Activated CD8-positive, alpha-beta memory T cell treated with anti-CD3 and anti-CD28 coated beads for 1 hour (primary cell): ENCODE measurements at places on chromosomes 7 and 10.
A peak's percentile ranks its signal among the peaks of the same experiment; 100 is the strongest.

DNA sequence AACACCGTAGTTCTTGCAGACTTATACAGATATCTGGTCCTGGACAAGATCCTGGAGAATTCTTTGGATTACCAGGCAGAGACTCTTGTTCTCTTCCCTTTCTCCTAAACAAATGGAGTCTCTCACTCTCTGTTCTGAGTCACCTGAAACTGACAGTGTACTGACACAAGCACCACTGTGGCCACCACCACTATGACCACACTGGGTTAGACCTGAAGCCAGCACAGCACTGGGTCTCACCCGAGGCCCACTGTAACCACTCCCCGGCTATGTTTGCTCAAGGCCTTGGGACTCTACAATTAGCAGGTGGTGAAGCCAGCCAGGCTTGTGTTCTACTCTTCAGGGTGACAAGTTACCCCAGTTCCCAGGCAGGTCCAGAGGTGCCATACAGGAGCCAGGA lies 22.8 kb downstream of the SLC39A12 start:
- DNase-seq, result no peak

GRCh38 chr7:64959072-64959747 lies 31.6 kb downstream of the ZNF117 start:
- no peak for DNase-seq

DNA sequence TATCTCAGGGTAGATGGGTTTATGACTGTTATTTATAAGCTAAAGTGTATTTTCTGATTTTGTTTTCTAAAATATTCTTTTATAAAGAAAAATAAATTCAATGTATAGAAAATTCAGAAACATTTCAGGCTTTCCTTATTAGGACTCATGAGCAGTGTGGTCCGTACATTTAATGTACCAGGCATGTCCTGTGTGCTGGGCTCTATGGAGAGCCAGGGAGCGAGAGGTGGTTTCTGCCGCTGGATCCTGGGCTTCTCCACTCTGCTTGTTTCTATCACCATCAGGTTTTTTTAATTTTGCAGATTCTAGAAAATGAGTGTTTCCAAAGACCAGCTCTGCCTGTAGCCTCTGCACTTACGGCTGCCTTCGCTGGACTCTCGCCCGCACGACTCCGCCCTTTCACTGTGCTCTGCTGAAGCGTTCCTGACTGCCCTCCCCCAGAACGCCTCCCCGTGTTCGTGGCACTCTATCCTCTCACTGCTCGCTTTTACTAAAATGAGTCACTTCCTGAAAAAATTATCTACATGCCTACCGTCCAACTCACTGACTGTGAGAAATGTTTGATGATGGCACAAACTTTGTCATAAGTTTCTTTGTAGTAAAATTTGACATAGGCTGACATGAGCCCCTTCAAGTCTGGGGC lies 188.5 kb downstream of the ZMYND11 start:
- no peak for DNase-seq

GRCh38 chr7:78558566-78558965 lies 760.0 kb downstream of the PHTF2 start:
- no peak for DNase-seq

DNA sequence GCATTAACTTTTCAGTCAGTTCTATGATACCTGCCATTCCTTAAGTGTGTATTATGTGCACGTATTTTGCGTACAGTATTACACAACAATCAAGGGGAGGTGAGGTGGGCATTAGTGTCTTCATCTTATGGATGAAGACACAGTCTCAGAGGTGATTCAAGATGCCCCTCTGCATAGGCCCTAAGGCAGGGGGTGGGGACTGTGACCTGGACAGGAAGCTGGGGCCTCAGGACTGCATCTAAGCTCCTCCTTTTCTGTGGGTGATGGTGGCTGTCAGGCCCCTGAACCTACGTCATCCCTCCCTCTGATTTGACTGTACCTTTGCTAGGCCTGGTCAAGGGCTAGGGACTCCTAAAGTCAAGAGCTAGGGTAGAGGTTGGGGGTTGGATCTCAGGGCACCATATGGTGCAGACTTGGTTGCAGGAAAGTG lies 38.9 kb downstream of the HK1 start:
- no peak for DNase-seq

- DNase-seq, result no peak
Measured at GRCh38 chr7:26038201-26038990, 113.6 kb upstream of the NFE2L3 start.

DNA sequence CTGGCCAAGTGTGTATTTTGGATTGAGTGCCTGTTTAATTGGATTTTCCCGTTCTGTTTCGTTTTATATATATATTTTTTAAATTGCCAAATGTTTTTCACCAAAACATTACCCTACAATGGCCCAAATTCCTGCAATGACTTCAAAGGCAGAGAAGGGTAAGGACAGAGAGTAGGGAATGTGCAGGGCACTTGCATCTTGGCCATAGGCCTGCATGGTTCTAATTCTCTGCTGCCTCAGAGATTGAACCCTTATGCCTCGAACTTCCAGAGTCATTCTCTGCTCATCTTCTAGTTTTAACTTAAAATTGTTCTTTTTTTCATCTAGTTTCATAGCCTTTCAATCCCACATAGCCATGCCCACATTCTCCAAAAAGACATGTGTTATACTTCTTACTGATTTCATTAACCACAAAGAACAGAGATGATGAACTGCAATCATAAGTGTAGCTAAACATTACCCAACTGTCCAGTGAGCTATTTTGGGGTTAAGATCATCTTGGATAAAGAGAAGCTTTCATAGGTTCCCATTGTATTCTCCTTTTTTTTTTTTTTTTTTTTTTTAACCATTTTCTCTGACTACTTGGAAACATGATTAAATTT lies 177.6 kb downstream of the PLXDC2 start:
- no peak for DNase-seq

DNA sequence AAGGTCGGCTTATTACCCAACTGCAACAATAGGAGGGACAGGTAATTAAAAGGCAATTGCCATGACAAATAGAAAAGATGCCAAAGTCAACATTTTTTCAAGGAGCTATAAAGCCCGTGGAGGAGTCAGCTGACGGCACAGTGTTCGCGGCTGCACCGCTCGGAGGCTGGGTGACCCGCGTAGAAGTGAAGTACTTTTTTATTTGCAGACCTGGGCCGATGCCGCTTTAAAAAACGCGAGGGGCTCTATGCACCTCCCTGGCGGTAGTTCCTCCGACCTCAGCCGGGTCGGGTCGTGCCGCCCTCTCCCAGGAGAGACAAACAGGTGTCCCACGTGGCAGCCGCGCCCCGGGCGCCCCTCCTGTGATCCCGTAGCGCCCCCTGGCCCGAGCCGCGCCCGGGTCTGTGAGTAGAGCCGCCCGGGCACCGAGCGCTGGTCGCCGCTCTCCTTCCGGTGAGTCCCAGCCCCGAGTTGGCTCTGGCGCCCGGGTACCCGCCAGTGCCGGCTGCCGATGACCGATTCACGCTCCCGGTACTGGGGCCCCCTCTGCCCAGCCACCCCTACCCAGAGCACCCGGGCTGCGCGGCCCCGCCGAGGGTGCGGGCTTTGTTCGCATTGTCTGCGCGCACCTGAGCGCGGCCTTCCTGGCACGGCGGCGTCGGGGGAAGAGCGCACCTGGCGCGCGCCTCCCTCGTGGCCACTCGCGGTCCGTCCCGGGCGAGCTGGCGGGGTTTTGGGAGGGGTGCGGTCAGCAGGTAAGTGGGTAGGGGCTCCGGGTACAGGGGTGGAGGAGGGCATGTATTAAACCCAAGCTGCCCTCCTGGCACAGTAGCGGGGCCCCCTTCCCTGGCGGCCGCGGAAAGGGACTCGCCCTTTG lies at the start of gene VWA2:
TSS of gene VWA2 (plus strand) at position 138 of the 877 bp plus-strand sequence. CDS start 9,460 bp downstream, outside the sequence.
- DNase-seq, result peak; percentile 8

DNA sequence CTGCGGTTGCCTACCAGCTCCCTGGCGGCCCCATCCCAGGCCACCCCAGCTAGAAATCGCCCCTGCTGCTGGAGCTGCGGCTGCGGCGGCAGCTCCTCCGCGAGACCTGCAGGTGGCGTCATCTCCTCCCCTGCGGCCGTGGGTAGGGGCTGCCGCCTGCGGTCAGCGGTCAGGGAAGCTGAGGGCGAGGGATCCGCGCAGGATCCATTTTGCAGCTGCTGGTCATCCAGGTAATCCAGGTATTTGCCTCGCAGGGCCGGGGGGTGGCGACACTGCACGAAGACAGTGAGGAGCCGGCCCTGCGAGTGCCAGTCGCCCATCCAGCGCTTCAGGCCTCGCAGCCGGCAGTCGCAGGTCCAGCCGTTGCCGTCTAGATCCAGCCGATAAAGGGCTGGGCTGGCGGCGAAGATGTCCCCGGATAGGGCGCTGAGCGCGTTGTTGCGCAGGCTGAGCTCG lies 1.5 kb downstream of the TRIL start:
- DNase-seq, result no peak

GRCh38 chr10:81949283-81949682 lies 74.3 kb downstream of the NRG3 start:
- DNase-seq, result no peak

- DNase-seq, result no peak
Measured at GRCh38 chr10:86770412-86770960, 14.1 kb downstream of the BMPR1A start.

- no peak for DNase-seq
Measured at GRCh38 chr7:90931986-90932916, 332.0 kb upstream of the FZD1 start.

DNA sequence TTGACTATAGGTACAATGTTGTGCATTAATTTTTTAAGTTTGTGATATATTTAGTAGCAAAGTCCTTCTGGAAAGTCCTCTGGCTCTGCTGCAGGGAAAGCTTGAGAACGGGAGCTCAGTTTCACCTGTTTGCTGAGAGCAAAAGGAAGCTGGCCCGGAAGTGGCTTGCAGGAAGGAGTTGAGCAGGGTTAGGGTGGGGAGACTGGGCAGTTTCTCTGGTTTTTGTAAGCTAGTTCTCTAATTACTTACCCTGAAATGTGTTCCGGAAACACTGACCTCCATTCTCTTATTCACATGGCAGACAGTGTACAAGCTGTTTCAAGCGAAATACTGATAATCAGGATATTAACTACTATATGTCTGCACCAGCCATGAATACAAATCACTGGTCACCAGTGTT lies 22.3 kb downstream of the MAP3K8 start:
- DNase-seq, result no peak

DNA sequence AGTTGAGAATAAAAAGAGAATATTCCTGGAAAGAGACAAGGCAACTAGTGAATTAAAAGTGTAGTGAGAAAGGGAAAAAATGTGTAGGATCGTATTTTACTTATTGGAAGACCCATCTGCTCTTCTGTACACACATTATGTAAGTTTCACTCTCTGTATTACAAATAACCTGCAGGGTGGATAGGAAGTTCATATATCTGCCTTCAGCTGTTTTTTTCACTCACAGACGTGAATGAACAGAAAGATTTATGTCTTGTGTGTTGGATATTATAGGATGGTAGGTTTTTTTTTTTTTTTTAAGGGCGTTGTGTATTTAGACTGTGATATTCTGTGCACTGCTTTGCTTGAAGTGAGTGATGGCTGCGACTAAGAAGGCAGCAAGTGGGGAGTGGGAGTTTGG lies 266.5 kb downstream of the AUTS2 start:
- no peak for DNase-seq

- DNase-seq, result no peak
Measured at GRCh38 chr10:112815269-112816032, 134.6 kb upstream of the TCF7L2 start.

DNA sequence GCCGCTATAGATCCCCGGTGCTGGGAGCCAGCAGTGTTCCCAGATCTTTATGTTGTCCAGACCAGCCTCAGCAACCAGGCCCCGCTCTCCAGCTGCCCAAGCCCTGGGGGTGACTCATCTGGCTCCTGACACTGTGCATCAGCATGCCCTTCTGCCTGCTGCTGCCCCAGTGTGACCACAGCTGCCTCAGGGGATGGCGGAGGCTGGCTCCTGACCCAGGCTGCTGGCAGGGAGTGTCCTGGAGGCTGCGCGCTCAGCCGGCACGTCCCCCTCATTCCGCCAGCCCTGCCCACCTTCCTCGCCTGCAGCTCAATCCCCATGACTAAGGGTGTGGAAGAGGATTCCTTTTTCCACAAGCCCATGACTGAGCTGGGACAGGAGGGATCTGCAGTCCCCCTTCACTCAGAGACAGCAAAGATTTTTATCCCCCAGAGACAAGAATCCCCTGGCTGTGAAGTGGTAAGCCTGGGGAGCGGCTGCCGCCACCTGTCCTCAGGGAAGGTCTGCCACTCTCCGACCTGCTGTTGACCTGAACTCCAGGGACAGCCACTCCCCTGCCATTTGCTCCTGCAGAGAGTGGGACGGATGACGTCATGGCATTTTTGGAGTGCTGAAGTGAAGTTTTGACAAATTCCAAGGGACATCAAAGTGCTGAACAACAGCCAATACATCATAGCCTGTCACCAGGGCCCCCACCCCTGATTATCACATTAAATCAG lies 182.8 kb upstream of the BMPER start:
- no peak for DNase-seq

GRCh38 chr7:155191901-155192478 lies 105.7 kb upstream of the INSIG1 start:
- DNase-seq, result no peak

DNA sequence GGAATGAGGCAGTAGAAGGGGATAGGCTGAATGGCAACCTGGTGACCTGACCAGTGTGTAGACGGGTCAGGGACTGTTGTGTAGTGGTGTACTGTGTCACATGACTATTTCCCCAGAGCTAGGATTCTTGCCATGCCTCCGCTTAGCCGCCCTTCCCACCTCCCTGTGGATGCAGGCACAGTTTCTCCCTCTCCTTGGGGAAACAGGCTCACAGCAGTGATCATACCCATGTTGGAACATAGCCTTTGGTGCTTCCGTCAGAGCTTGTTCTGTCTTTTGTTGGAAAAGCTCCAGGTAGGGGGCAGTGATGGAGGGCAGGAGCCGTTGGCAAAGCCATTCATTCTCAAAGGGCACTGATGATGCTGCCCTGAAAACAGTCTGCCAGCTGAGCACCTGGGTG lies 44.3 kb downstream of the OGDH start:
- DNase-seq, result no peak

- no peak for DNase-seq
Measured at GRCh38 chr10:87734987-87735827, 75.5 kb downstream of the PAPSS2 start.

- DNase-seq, result peak; percentile 18
Measured at GRCh38 chr7:100516135-100516812, 22.7 kb upstream of the AGFG2 start.
